ENCODE measurements at places on chromosomes 7 and 10.

DNA sequence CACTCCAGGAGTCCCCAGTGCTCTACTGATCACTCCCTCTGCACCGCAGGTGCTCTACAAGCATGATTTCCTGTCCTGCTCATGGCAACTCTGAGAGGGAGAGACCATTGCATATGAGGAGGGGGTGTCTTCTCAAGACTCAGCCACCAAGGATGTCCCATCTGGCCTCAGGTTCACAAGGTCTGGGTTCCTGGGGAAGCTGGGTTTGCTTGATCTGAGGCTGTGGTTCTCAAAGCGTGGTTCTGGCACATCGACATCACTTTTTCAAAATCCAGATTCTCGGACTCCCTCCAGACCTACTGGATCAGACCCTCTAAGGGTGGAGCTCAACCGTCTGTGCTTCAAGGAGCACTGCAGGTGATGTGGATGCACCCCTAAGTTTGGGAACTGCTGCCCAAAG lies 247.5 kb downstream of the PLXNA4 start:
- DNase-seq: no peak

DNA sequence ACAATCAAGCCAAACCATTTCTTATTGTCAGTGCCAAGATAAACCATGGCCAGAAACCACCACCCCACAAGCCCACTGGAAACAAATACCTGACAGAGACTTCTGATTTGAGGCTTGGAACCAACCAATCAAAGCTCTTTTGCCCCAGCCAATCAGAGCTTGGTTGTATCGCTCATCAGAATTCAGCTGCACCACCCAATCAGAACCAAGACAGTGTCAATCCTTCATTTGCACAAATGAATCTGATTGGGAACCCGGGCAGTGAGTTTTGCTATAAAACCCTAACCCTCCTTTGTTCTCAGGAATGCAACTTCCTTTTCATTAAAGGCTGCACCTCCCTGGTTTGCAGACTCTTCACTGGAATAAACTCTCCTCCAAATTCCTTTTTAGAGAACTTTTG lies 87.4 kb downstream of the ELAPOR2 start:
- DNase-seq: no peak

- no peak for DNase-seq
Measured at GRCh38 chr10:29585488-29585976, 49.2 kb downstream of the SVIL start.

DNA sequence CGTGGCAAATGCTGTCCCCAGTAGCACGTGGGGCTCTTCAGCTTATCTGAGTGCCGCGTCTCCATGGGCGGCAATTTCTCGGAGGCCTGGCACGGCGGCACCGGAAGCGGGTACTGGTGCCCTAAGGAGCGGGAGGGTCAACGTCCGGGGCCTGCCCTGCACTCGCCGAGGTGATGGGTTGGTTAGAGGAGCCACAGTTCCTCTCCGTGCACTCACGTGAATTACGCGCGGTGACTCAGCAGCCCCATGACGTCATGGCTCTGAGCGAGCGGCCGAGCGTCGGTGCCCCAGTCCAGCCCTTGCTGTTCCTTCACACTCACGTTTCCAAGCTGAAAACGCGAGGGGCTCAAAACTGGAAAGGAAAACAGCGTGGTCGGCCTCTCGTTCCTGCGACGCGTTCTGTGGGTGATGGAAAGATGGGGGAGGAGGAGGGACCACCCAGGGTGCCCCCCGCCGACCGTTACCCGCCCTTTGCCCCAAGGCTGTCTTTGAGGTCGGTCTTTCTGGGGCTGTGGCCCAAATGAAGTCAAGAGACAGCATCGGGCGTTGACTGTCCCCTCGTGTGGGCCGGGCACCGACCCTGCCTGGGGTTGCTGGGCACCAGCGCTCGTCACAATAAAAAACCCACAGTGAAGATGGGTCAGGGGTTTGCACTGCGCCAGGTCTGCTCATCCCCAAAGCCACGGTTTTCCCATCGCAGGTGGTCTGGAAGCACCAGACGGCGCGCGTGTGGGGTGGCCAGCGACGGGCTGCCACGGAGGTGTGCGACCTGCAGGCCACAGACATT lies 70.4 kb upstream of the CFAP46 start:
- no peak for DNase-seq

DNA sequence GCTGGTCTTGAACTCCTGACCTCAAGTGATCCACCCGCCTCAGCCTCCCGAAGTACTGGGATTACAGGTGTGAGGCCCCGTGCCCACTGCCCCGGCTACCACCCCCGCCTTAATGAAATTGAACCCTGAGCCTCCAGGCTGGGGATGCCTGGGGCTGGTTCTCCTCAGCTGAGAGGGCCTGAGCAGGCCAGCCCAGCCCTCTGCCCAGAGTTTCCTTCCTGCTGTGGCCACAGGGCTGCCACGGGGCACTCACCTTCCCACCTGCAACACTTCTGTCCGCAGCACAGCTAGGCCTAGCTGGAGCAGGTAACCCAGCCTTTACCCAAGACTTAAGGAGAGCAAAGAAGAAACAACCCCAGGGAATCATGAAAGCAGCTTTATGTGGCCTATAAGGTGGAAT lies 78.1 kb upstream of the ANLN start:
- no peak for DNase-seq

GRCh38 chr10:101031796-101032636 lies 982 bp downstream of the SFXN3 start:
- DNase-seq: peak; percentile 38

DNA sequence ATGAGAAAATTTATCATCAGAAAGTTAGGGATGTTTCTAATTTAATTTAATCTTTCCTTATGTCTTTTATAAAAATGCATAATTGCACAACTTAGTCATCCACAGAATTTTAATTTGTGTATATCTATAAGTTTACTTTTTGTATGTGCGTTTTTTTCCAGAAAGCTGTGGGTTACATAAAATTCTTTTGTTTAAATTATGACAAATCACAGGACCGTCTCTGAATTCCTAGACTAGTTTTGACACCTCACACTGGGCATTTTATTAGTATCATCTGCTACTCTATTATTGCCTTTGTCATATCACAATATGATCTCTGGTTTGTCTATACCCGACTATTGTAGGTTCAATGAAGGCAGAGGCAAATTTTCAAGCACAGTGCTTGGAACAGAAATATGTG lies 482.4 kb upstream of the SEMA3D start:
- no peak for DNase-seq

DNA sequence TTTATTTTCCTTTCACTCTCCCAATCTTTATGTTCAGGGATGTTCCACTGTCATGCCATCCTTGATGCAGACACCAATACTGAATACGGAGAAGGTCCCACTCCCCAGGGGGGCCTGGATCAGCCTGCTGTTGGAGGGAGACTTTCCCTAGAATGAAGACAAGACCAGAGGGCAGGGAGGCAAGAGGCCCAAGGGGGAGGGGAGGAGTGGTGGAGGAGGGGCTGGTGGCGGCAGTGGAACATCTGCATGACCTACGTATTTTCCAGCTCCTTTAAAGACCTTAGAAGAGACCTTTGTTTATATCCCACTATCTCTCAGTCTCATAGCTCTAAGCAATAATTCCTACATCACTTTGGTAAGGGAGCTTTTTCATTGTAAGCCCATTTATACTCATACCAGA lies 183.0 kb downstream of the HECW1 start:
- no peak for DNase-seq

DNA sequence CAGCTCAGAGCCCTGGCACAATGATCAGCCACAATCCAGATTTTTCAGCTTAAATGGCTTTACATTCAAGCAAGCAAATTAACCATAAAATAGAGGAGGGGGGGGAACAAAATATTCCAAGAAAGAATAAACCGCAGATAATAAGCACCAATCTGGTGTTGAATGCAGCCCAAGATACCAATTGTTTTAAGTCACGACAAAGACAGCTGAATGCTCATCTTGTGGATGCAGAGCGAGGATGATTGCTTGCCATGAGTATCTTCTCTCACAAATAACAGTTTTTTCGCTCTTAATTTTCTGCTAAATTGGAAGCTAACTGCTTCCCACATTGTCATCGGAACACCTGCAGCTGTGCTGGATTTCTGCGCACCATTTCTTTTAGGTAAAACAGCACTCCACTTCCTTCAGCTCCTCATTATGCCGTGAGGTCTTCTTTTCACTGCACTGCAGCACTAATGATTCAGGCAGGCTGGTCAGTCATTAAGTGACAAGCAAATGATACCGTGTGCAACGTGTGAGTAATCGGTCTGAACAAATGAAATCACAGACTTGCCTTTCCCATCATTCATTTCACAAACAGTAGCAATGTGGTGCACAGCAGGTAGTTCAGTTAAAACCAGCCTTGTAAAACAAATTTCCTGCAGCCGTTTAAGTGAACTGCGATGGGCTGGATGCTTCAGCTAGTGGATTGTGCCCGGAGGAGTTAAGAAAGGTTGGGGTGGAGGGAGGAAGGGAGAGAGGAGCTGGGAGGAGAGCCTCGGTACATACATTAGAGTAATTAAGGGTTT lies 106.4 kb upstream of the CDCA7L start:
- no peak for DNase-seq

DNA sequence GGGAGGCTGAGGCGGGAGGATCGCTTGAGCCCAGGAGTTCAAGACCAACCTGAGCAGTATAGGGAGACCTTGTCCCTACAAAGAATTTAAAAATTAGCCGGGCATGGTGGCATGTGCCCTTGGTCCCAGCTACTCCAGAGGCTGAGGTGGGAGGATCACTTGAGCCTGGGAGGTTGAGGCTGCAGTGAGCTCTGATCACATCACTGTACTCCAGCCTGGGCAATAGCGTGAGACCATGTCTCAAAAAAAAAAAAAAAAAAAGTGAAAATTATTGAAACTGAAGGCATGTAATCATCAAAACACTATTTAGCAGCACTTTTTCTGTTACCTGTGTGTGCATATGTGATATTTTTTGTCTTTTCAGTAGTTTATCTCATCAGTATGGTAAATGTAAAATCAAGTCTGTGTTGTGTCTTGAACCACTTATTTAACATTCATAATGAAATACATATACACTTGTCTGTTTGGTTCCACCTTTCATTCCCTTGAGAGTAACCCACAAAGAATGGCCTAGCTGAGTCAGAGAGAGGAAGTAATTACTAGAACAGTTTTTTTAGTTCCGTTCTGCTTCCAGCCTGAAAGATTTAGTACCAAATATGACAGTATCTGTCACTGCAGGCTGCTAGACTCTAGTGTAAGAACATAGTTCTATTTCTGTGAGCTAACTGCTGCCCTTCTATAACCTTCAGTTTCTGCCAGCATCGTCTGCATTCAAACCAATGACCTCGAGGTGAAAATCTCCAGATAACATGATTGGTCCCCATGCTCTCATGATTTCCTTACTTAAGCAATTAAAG lies 68.6 kb downstream of the MMRN2 start:
- DNase-seq: peak; percentile 81

GRCh38 chr7:18064242-18064838 lies 36.7 kb upstream of the PRPS1L1 start:
- DNase-seq: peak; percentile 19

DNA sequence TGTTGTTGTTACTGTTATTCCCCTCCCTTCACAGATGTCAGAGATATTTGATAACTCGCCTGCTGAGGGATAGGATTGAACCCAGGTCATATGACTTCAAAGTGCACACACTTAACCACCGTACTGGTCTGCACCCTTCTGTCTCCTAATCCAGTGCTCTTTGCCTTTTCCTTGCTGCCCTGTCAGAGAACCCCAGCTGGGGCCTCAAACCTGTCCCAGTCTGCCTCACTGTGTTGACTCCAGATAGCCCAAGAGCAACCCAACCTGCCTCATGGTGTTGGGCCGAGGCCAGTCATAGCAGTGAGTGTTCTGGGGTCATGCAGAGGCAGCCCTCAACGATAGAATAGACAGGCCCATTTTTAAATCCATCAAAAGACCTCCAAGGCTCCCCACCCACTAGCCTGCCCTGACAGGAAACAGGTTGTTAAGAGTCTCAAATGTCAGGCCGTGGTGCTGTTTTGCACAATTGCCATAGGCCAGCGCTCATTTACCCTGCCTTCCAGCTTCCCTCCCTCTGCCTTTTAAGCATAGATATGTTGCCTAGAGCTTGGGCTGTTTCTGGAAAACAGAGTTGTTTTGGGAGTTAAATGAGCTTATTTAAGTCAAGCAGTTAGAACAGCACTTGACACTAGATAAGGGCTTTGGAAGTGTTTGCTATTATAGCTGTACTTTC lies 37.0 kb upstream of the PDCD4 start:
- no peak for DNase-seq

DNA sequence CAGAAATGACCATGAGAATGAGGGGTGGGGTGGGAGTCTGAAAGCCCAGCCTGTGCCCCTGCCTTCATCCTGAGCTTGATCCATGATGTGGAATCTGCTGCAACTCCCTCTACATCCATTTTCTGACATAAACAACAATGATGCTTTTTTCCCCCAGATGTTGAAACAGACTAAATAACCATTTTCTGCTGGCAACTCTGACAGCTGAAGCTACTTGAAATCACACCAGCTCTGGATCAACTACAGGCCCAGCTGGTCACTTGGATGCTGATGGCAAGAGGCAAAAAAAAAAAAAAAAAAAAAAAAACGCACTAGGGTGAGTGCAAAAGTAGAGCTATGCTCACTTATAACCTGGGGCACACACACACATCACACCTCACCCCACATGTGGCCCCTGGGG lies 74.2 kb downstream of the FAM107B start:
- no peak for DNase-seq

DNA sequence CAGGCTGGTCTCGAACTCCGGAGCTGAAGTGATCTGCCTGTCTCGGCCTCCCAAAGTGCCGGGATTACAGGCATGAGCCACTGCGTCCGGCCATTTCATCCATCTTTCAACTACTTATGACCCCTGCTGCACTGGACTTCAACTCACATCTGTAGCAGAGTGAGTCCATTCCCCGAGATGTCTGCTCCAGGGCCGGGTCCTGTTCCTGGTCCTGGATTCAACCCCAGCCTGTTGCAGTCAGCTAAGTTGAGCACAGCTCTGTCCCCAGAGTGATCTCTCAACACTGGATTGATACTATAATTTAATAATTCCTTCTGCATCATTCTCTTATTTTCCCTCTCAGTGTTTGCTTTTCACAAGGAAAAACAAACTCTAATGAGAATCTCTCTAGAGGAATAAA lies 25.8 kb downstream of the PRTFDC1 start:
- DNase-seq: no peak

GRCh38 chr7:70680743-70681468 lies 451.0 kb upstream of the GALNT17 start:
- no peak for DNase-seq

GRCh38 chr7:114343949-114344708 lies 70.5 kb upstream of the FOXP2 start:
- DNase-seq: no peak

DNA sequence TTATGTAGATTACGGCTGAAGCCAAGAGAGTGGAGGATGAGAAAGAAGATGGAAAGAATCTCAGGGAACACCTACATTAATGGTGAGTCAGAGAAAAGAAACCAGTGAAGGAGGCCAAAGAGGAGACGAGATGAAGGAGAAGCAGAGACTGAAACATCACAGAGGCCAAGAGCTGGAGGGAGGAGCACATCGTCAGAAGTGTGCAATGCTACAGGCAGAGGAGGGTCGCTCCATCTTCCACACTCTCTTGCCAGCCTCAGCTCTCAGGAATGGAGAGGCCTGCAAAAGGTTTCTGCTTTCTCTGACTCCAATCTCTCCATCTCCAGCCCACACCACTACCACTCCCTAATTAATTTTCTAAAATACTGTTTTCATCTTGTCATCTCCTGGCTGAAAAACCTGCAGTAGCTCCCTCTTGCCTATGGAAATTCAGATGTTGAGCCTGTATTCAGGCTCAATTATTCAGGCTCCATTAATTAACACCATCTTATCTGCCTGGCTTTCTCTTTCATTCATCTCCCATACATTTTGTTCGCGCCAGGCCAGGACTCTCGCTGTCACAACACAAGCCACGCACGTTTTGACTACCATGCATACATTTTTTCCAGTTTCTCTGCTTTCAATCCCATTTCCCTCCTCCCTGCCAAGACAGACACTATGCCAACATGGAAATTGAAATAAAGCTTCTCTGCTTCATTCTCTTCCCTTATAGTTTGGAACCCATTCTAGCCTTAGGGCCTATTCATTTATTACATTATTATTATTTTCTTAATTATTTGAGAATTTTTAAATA lies 165.8 kb downstream of the INHBA start:
- DNase-seq: no peak
